Forelimb muscle (tissue), 1 donor: ENCODE measurements at places on chromosomes 6 and 20.

DNA sequence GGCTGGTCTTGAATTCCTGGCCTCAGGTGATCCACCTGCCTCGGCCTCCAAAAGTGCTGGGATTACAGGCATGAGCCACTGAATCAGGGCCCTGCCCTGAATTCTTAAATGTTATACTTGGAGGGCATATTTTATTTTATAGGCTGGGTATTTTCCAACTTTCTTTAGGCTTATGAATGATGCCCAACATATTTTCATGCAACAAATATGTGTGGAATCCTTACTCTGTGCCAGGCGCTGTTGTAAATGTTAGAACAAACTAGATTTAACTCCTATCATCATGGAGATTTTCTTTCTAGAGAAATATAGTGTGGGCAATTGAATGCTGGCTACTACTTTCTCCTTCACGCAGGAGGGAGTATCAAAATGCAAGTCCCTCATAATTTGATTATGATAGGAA is 71.2 kb downstream of the SAMD5 start:
- DNase-seq = no peak

DNA sequence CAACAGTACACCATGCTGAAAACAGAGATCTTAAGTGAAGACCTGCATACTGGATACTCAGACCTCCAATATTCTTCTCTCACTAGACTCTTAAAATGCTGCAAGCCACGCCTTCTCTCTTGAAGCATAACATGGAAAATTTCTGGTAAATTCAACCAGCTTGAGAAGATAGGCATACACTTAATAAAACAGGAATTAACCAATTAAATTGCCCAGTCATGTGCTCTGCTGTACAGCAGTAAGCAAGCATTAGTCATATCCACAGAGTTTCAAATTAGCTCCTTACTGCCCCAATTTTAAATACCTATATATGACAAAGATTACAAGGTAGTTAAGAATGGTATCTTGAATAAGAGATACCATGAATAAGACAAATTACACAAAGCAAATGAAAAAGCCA is 53.8 kb downstream of the C6orf58 start:
- no peak for DNase-seq

DNA sequence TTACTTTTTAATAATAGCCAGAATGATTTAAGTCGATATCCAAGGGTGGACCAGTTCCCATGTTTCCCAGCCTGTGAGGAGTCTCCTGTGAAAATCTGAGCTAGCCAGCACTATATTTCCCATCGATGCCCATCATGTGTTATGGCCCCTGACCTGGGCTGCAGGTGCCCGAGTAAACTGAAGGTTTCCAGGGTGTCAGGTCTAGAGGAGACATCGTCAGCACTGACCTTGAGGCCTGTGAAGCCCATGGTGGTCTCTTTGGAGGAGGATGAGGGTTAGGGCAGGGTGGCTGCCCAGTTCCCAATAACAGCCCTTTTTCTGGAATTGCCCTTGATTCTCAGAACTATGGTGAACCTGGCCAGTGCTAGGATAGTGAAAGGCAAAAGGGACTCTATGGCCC is 63.0 kb upstream of the TOP1 start:
- DNase-seq = no peak

DNA sequence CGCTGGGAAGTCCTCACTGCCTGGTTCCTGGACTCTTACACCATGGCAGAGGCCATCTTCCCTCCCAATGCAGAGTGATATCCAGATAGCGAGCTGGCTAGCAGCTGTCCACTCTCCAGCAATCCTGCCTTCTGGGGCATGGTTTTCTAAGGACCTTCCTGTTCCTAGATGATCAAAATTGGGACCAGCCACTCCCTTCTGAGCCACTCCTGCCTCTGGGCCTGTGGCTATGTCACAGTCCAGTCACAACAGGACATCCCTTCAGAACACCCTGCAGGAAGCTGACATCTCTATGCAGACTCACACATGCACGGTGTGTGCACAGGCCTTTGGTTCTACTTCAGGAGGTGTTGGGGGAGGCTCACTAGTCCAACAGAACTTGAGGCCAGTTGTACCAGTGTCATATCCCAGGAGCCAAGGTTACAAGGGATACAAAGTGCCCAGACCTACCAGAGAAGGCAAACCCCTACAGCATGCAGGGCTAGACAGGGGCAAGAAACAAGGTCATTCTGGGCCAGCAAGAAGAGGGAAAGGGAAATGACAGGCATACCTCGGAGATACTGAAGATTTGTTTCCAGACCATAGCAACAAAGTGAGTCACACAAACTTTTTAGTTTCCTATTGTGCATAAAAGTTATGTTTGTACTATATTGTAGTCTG is 2.7 kb upstream of the MCCD1 start:
- DNase-seq = no peak

GRCh38 chr6:85674604-85675003 is 31.9 kb upstream of the SYNCRIP start:
- DNase-seq = no peak
